ENCODE measurements at places on chromosomes 7 and 10.

- no peak for DNase-seq
Observed at GRCh38 chr7:33981226-33981625, 75.9 kb downstream of the BMPER start.

GRCh38 chr7:133858311-133858710 lies 268.8 kb upstream of the LRGUK start:
- DNase-seq: no peak

- no peak for DNase-seq
Observed at GRCh38 chr7:151684408-151685175, 164.9 kb upstream of the RHEB start.

- no peak for DNase-seq
Observed at GRCh38 chr10:30828680-30829079, 199.1 kb upstream of the LYZL2 start.

DNA sequence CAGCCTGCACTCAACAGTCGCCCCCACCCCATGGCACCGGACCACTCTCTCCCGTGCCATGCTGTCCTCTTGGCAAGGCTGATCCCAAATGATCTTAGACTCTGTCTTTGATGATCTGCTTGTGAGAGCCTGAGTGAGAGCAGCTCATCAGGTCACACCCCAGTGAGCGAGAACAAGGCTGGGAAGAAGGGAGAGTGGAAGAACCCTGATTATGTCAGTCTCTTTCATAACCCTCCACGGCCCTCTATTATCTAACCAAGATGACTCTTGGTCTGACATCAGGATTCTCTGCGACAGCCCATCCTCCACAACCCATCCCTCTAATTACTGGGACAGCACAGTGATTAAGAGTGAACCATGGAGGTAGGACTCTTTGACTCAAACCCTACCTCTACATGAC lies 53.1 kb upstream of the C7orf33 start:
- DNase-seq: no peak

GRCh38 chr7:30057741-30058140 lies 29.5 kb downstream of the PLEKHA8 start:
- no peak for DNase-seq

DNA sequence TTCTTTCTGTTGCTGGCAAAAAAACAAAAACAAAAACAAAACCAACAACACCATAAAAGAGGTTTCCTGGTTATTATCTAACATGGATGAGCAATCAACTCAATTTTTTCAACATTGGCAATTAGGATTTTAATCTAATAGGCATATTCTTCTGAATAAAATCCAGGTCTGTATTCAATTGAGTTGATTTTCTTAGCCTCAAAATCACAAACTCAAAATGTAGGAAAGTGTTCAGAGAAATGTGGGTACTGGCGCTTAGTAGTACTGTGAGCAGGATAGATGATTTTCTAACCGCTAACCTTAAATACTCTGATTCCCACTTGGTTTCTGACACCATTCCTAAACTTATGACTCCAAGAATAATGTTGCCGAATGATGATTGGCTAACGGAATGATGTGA lies 5.6 kb downstream of the WNT16 start:
- DNase-seq: no peak

DNA sequence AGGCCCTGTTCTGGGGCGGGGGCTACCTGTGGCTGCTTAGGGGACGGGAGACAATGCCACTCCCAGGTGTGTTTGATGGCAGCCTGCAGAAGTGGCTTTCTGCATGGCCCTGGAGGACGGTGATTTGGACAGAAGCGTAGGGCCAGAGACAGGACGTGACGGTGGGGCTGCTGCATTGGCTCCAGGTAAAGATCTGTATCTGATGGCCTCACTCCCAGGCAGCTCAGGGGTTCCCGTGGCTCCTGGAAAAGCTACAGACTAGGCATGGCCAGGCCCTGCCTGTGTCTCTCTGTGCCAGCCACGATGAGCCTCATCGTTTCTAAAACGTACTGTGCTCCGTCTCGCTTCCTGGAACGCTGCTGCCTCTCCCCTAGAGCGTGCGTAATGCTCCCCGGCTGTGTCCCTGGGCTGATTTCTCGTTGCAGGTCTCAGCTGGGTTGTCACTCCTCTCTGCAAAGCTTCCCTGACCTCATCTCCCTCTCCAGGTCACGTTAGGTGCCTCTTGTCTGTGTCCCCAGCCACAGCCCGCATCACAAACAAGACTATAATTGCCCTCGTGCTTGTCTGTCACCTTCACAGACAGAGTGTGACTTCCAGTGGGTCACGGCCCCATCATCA lies 12.6 kb downstream of the GTF2IRD1 start:
- DNase-seq: no peak

GRCh38 chr7:29337546-29338116 lies 143.1 kb downstream of the CHN2 start:
- DNase-seq: no peak

GRCh38 chr10:6379015-6379776 lies 176.5 kb downstream of the PFKFB3 start:
- no peak for DNase-seq

- no peak for DNase-seq
Observed at GRCh38 chr10:63204667-63205391, 71.7 kb downstream of the NRBF2 start.

Measured in activated effector memory CD4-positive, alpha-beta T cell treated with Interleukin-2 at 50 U/mL for 16 hours (primary cell).